Kidney (tissue), 22 donors: ENCODE measurements at places on chromosomes 1 and 21.

DNA sequence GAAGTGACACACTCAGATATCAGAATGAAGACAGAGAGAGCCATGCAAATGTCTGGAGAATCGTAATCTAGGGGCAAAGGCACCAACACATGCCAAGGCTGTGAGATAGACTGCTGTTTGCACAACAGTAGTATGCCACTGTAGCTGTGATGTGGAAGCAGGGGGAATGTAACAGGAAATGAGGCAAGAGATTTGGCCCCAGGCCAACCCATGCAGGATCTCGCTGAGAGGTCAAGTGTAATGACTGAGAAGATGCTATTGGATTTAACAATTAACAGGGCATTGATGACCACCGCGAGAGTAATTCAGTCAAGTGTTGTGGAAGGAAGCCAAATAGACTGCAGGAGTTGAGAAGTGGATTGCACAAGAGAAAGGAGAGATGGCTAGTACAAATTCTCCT, 107.3 kb upstream of the ST6GALNAC5 start:
- no peak for DNase-seq

DNA sequence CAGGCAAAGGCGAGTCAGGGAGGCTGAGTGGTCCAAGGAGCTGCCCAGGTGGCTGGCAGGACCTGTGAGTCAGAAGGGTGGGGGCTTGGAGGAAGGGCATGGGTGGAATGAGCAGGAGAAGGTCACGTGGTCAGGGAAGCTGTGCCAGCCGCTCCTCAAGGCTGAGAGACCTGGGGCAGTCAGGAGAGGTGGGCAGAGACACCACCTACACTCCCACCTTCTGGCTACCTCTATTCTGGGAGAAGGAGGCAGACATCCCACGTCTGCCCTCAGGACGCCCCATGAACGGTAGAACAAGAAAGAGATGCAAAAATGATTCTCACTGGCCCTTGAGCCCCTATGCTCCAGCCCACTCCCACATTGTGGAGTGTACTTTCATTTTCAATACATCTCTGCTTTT, 151.8 kb upstream of the RAB4A start:
- no peak for DNase-seq

DNA sequence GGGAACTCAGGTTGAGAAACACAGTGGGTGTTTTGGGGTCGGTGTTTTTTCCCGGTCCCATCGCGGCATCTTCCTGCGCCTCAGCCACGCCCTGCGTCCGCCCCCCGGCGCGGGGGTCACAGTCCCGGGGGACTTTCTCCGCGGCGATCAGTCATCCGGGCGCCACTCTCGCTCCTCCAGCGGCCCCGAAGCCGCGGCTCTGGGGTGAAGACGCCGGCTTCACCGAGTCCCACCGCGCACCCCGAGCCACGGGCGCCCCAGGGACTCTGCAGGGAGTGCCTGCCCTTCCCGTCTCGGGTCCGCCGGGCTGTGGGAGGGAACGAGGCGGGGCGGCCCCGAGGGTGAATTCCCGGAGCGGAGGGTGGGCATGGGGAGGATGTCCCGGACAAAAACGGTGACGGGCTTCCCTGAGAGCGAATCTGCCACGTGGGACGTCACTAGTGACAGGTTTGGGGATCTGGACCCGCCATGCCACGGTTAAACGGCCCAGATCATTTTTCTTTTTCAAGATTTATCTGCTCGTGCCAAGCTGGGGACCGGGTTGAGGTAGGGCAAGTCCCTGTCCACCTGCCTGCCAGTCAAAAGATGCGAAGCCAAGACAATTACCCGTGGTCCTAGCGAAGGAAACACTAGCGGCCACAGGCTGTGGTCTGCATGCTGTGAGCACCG, 717 bp upstream of the BATF3 start:
- DNase-seq: peak; percentile 70

- no peak for DNase-seq
Measured at GRCh38 chr21:26185021-26185420, 14.5 kb upstream of the APP start.

- DNase-seq: no peak
Measured at GRCh38 chr1:55001311-55001710, 2.6 kb downstream of the BSND start.

- DNase-seq: no peak
Measured at GRCh38 chr1:240134596-240134995, 42.9 kb downstream of the FMN2 start.

DNA sequence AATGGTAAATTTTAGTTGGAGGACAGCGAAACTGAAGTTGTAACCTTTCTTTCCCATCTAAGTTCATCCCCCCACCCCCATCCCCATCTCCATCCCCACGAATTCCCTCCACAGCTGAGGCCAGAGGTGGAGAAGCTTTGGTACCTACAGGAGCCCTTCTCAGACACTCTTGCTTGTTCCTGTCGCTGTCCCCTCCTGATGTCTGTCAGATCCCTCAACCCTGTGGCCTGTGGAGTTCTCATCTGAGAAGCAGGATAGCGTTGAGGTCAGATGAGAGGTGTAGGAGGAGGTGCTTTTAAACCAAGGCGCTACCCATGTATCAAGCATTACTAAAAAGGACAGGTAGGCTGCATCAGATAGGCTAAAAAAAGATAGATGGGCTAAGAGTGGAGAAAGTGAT, 769 bp downstream of the NTPCR start:
- DNase-seq: peak; percentile 64

DNA sequence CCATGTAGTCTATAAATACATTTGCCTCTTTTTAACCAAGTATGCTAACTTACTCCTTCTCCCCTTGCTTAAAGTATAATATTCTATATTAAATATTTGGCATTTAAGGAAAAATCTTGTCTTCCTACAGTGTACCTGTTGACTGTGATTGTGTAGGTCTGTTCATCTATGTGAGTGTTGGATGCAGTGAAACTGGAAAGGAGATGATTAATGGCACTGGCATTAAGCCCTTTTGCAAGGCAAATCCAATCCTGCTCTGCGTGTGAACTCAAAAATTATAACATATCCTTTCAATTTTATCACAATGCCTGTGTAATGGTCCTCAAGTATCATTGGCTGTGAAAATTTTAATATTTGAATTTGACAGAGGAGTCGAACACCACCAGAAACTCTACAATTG, 565.0 kb downstream of the KCNT2 start:
- DNase-seq: no peak

- DNase-seq: no peak
Measured at GRCh38 chr1:245055752-245056151, 99.0 kb upstream of the KIF26B start.

- DNase-seq: no peak
Measured at GRCh38 chr1:23736437-23737134, 6.7 kb upstream of the ELOA start.

DNA sequence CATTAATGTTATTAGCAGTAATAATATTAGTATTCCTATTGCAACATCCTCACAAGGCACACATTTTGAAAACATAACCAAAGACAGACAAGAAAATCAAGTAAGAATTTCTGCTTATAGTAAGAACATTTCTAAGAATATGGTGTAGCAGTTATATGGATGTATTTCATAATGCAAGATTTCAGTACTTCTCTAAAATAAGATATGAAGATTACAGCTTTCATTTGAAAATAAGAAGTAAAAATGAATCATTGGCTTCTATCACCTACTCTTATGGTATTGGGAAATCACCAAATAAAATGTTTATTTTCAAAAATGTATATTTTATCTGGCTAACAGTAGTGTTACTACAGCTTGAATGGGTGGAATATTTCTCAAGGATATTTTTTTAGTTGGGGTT, 103.8 kb upstream of the USP25 start:
- no peak for DNase-seq

- DNase-seq: no peak
Measured at GRCh38 chr1:156490401-156491032, 10.1 kb downstream of the MEF2D start.

DNA sequence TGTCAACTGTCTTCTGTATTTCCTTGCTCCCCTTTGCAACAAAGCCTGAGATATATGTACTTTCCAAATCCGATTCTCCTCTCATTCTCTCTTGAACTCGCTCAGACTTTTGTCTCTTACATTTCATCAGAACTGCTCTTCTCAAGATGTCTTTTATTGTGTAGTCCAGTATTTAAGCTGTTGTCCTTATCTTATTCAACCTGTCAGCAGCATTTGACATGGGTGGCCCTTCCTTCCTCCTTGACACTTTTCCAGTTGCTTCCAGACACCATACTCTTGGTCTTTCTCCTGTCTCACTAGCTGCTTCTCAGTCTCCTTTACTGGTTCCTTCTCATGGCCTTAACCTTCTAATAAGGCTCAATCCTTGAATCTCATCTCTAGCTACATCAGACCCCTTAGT, 47.0 kb downstream of the TSNAX start:
- DNase-seq: no peak
